ENCODE measurements at places on chromosomes 11 and 22. TPM values are rescaled to one million over a fixed set of nuclear protein-coding genes. Genes with fewer than 3 reads are reported as not detected.

The C22orf31 gene
- not detected for total RNA-seq

GRCh38 chr11:103453126-103453525 is 343.9 kb downstream of the DYNC2H1 start:
- no peak overlapping the region for H3K27ac ChIP-seq
- no peaks in the 10 kb centered on the region for H3K4me1 ChIP-seq
- no peak for DNase-seq
- no peaks in the 10 kb centered on the region for H3K27me3 ChIP-seq

DNA sequence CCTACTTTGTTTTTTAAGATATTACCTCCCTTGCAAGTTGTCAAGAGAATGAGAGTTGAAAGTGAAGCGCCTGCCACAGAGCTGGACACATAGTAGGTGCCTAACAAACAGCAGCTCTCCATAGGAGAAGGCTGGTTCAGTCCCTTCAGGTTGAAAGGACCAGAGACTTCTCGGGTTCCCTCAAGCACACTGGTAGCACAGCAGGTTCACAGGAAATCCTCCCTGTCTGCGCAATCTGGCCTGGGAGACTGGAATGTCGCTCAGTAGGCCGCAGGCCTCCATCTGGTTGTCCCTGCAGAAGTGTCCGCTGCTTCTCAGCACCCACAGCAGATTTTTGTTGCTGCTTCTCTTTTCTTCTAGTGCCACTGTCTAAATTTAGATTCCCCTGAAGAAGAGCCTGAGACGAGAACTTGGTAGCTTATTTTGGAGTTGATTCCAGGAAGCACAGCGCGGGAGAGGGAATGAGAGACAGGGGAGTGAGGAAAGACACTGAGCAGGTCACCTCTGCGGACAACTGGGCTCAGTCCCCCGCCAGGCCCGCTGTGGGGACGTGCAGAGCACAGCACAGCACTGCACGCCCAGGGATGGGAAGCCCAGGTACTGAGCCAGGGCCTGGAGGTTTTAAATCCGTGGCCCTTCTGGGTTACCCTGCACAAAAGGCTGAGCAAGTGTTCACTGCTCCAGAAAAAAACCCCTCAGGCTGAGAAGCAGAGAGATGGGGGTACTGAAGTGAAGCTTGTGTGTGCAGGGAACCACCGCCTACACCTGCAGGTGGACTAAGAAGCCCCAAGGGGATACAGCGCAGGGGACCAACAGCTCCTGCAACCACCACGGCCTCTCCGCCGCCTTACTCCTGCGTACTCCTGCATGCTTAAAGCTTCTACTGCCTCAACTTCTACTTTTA is 31.6 kb downstream of the RBX1 start:
- DNase-seq, result no peak
- H3K27me3 ChIP-seq, result no peaks in the 10 kb centered on the region
- H3K27ac ChIP-seq, result no peak overlapping the region
- H3K4me3 ChIP-seq, result no peak overlapping the region
- no peaks in the 10 kb centered on the region for H3K4me1 ChIP-seq
- H3K36me3 ChIP-seq, result no peaks in the 10 kb centered on the region

DNA sequence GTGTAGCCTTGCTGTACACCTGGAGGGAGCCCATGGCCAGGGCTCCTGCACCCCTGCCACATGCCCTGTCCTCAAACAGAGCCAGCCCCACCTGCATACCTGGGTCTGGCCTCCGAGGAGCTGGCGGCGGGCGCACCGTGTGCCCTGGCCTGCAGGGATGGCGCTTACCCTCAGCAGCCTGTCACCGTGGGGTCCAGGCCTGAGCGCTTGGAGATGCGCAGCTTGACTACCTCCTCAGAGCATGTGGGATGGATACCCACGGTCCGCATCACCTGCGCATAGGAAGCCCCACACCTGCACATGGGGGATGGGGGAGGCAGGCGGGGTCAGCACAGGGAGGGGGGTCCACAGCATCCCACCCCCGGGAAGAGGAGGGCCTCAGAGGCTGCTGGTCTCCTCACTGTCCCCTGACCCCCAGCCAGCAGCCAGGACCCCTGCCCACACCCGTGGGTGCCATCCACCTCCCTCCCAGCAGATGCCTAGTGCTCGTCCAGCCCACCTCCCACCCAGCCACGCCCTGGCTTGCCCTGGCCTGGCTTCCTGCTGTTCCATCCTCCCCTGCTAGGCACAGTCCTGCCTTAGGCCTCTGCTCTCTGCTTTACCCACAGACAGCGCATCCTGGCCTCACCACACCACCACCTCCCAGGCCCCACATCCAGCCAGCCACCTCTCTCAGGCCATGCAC is 22.4 kb upstream of the GNB1L start:
- H3K4me3 ChIP-seq, result no peak overlapping the region
- no peaks in the 10 kb centered on the region for H3K36me3 ChIP-seq
- peaks cover 2% of the 10 kb centered on the region for H3K4me1 ChIP-seq
- H3K27ac ChIP-seq, result no peak overlapping the region
- peak; percentile 19 for DNase-seq

DNA sequence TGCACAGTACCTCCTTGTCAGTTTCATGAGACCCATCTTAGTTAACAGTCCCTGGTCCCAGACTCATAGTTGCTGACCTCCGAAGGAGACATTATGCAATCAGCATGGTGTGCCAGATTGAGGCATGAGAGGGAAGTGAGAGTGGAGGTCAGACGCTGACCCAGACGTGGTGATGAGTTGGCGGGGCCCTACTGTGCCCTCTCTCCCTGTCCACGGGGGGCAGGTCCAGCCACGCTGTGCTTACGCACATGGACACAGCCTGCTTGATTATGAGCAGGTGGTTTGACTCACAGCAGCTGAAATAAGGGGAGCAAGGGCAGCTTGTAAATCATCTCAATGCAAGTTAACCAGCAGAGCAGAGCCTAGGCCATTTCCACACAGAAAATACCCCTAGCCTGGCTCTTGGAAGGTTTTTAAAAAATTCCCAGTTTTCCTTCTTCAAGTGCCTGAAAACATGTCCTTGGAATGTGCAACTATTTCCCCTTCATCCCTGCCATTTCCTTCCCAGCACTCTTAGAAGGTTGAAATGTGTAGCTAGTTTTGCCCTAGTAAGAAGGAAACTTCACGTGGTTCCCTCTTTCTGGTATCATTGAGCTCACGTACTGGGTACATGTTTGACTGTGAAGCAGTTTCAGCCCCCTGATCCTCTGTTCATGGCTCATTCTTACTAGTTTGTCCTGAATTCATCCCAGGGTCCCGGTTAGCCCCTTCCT is 122.6 kb upstream of the SORL1-AS1 start:
- peaks cover 2% of the 10 kb centered on the region for H3K4me1 ChIP-seq
- peaks cover 65% of the 10 kb centered on the region for H3K36me3 ChIP-seq
- no peak overlapping the region for H3K27ac ChIP-seq
- DNase-seq, result no peak

GRCh38 chr11:1730059-1730629 is 20.3 kb downstream of the IFITM10 start:
- peaks cover 18% of the 10 kb centered on the region for H3K27me3 ChIP-seq
- no peak for DNase-seq
- H3K4me3 ChIP-seq, result peak overlapping the region; percentile 41

- no peak for DNase-seq
- H3K36me3 ChIP-seq, result no peaks in the 10 kb centered on the region
- peaks cover 2% of the 10 kb centered on the region for H3K4me1 ChIP-seq
- no peak overlapping the region for H3K27ac ChIP-seq
- no peak overlapping the region for H3K4me3 ChIP-seq
Measured at GRCh38 chr11:73653996-73654395, 7.6 kb downstream of the PLEKHB1 start.

The PPP6R3 gene
- total RNA-seq, result 117 TPM

GRCh38 chr11:65414776-65415498 is 7.7 kb upstream of the NEAT1 start:
- peak; percentile 28 for DNase-seq
- H3K36me3 ChIP-seq, result peaks cover 3% of the 10 kb centered on the region
- no peak overlapping the region for H3K4me3 ChIP-seq

GRCh38 chr11:127590314-127590713 is 589.7 kb upstream of the KIRREL3 start:
- no peaks in the 10 kb centered on the region for H3K4me1 ChIP-seq
- H3K4me3 ChIP-seq, result no peak overlapping the region
- H3K27ac ChIP-seq, result no peak overlapping the region
- no peak for DNase-seq
- H3K36me3 ChIP-seq, result no peaks in the 10 kb centered on the region
- H3K27me3 ChIP-seq, result peaks cover 3% of the 10 kb centered on the region

Measured in activated naive CD8-positive, alpha-beta T cell treated with anti-CD3 and anti-CD28 coated beads, Interleukin-2, amount 10 ng/mL, durations not matched to agents 7 days and 5 days (primary cell).